ENCODE measurements at places on chromosomes 6 and 20. TPM values are rescaled to one million over a fixed set of nuclear protein-coding genes. Genes with fewer than 3 reads are reported as not detected.

Gene WFDC10B
- polyA plus RNA-seq = not detected

Gene DNAJC5
- polyA plus RNA-seq = 24.9 TPM

Gene COL11A2
- 0.31 TPM for polyA plus RNA-seq

Gene PRR18
- not detected for polyA plus RNA-seq

DNA sequence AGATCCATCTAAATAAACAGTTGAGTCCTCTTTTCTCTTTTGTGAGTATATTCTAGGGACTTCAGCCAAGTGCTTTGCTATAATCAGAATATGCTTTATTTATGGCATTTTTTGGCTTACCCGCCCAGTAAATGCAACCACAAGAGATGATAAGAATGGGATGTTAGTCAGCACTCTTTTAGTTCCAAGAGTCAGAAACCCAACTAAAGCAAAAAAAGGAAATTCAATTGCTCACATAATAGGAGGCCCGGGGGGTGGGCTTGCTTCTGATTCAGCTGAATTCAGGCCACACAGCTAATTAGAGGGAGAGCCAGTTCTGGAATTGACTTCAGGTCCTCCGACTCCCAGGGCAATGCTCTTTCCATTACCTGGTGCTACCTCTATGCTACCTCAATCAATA, 250.6 kb downstream of the FARS2 start:
- DNase-seq = peak; percentile 83

DNA sequence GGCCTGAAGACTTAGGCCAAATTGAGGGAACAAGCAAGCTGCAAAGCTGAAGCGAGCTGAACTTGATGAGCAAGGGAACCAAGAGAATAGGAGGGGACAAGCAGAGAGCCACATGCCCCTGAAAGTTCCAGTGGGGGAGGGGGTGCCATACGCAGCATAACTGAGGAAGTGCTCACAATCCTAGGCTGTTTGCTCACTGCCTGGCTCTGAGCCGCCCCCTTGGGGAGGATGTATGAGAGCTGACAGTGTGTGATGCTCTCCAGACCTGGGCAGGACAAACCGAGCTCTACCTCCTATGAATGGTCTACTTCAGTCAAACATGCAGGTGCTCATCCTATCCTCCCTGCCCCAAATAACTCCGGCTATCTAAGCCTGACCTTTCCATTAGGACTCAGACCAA, 52.1 kb downstream of the FAXC start:
- no peak for DNase-seq

GRCh38 chr20:363319-364078, 16.6 kb downstream of the NRSN2 start:
- DNase-seq = peak; percentile 30

DNA sequence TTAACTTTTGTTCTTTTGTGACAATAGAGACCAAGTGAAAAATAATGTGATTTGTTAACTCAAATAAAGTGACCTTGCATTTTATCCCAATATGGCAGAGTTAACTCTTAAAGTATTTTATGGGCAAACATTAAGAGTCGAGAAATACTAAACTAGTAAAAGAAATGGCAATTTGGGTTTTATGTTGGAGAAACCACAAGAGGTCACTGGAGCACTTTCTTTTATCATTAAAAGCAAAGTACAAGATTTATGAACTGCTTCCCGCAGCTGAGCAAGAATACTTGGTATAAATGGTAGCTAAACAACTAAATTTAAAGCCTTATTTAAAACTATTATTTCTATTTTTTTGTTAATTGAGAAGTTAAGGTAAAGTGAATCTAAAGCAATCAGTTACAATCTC, 33.5 kb upstream of the MCM9 start:
- peak; percentile 38 for DNase-seq

- no peak for DNase-seq
These were observed 218.9 kb downstream of the PLCB4 start for GRCh38 chr20:9287826-9288225.

DNA sequence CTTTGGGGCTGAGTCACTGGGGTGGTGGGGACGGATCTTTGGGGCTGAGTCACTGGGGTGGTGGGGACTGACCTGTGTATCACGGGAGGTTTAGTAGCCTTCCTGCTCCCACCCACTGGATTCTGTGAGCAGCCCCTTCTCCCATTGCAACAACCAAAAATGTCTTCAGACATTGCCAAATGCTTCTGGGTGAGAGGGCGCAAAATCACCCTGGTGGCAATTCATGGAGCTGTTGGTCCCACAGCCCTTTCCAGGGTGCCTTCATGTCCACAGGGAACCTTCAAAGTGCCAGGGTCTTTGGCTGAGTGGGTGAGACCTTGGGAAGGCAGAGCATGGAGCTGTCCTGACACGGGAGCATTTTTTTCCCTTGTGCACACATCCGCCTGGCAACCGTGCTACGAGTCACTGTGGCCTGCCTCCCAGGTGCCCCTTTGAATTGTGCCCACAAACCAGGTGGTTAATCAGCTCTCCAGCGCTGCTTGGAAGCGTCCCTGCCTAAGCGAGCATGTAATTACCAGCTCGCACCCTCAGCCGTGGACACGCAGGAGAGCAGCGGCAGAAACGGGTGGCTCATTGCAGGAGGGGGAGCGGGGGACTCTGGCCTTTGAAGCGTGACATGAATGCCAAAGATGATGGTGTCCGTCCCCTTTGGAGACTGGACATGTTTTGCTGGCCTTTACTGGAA, 27.4 kb upstream of the APCDD1L start:
- DNase-seq = peak; percentile 41

- DNase-seq = no peak
These were observed 58.7 kb downstream of the VEGFA start for GRCh38 chr6:43828711-43829110.

- peak; percentile 63 for DNase-seq
These were observed 246.0 kb upstream of the ECI2 start for GRCh38 chr6:4381381-4381780.

- DNase-seq = no peak
These were observed 207.9 kb upstream of the SULF2 start for GRCh38 chr20:47993035-47993755.

DNA sequence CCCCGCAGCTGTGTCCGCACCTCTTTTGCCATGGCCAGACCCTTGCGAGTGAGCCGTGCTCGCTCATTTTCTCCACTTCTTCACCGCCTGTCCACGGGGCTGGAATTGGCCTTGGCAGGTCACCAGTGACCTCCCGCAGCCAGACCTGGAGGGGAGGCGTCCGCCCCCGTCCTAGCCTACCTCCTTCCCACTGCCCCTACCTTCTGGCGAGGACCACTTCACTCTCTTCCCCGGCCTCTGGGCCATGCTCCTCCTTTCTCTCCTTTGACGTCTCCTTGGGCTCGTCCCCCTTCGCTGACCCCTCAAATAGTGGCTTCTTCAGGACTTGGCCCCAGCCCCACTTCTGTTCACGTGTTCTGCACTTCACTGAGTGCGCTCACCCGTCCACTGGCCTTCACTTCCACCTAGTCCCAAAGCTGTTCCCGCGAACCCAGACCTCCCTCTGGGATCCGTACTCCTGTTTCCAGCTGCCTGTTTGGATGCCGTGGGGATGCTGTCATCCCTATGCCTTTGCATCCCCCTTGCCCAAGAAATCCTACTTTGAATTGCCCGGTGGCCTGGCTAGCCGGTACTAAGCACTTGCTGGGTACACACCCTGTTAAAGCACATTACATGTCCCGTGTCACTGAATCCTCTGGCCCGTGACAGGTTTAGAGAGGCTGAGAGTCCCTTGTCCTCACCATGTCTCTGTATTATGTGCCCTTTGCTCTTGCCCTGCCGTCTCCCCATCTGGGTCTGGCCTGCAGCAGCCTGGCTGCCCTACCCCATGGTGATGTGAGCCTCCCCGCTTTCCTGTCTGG, 33.0 kb downstream of the SPATA2 start:
- no peak for DNase-seq
